ENCODE measurements at places on chromosomes 11 and 22.
A peak's percentile ranks its signal among the peaks of the same experiment; 100 is the strongest.

GRCh38 chr11:120141768-120142423 lies 4.0 kb upstream of the TRIM29 start:
- DNase-seq = no peak

GRCh38 chr22:46574993-46575910 lies 37.8 kb upstream of the CELSR1 start:
- DNase-seq = no peak

DNA sequence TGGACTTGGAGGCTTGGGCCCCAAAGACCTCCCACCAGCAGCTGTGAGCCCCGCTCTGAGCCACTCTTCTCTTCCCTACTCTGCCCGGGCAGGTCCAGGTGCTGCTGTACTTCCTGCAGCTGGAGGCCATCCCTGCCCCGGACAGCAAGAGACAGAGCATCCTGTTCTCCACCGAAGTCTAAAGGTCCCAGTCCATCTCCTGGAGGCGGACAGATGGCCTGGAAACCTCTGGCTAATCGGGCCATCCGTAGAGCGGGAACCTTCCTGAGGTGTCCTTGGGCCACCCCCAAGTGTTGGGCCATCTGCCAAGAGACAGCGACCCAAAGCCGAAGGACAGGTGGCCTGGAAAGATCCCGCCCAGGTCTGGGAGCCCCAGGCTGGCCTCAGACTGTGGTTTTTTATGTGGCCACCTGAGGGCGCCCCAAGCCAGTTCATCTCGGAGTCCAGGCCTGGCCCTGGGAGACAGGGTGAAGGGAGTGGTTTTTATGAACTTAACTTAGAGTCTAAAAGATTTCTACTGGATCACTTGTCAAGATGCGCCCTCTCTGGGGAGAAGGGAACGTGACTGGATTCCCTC lies 135.1 kb downstream of the BCR start:
- DNase-seq = peak; percentile 53

GRCh38 chr22:24289741-24290163 lies 19.1 kb downstream of the SPECC1L start:
- DNase-seq = no peak
